ENCODE measurements at places on chromosomes 2 and 18.

DNA sequence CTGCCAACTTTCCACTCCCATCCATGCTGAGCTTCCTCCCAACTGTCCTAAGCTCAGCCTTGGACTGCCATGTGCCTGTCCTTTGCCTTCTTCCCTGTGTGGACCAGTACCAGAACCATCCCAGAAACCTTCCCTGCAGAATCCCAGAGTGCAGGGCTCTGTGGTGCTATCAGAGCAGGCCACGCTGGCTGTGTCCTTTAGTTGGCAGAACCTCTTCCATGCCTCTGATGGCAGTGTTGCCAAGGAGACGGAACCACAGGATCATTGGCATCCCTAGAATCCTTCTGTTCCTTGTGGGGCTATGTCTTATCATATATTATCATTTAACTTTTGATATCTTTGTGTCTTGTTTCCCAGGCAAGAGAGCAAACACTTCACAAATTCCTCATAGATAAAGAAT is 73.0 kb upstream of the NOSTRIN start:
- no peak for DNase-seq

- no peak for DNase-seq
Measured at GRCh38 chr2:18514526-18515461, 45.7 kb downstream of the RDH14 start.

- DNase-seq, result no peak
Measured at GRCh38 chr18:70870292-70870691, 581.4 kb downstream of the SOCS6 start.

GRCh38 chr2:234947556-234947955 is 4.3 kb upstream of the SH3BP4 start:
- DNase-seq, result no peak

- DNase-seq, result peak; percentile 63
Measured at GRCh38 chr18:35050028-35050546, 8.9 kb downstream of the MAPRE2 start.
